ENCODE measurements at places on chromosomes 16 and 17.

GRCh38 chr16:63442246-63442645 lies 1406.0 kb upstream of the CDH8 start:
- no peak for DNase-seq

GRCh38 chr17:77476931-77477805 lies 336.4 kb downstream of the SEC14L1 start:
- no peak for DNase-seq

GRCh38 chr17:57609125-57609877 lies 135.8 kb downstream of the CCDC182 start:
- no peak for DNase-seq

DNA sequence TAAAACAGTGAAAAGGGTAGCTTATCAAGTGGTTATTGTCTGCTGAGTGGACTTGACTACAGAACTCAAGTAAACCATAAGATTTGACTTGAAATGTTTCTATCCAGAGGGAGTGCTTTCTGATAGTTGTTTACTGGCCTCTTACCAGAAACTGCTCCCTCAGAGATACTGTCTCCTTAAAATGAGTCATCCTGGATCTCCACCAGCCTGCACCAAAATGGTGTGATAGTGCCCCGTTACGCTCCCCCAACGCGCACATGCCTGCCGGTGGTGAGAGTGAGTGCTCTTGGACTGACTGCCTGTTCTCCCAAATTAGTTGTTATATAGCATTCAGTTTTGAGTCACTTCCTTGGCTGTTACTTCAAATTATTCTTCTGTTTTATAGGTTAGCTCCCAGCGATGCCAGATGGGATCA lies 22.9 kb downstream of the PRCD start:
- DNase-seq, result no peak

DNA sequence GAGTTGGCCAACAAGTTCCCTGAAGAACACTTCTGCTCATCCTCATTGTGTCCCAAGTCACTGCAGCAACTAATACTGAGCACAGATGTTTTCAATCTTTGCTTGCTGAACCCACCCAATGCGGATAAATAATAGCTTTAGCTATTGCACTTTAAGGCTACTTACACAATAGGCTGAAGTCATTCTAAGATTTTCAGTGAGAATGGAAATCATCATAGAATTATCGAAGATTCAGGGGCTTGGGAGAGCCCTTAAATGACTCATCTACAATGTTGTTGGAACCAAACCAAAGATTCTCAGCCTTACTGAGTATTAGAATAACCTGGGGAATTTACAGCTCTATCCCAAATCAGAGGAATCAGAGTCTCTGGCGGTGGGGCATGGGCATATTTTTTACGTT lies 51.2 kb downstream of the SYCE1L start:
- no peak for DNase-seq

DNA sequence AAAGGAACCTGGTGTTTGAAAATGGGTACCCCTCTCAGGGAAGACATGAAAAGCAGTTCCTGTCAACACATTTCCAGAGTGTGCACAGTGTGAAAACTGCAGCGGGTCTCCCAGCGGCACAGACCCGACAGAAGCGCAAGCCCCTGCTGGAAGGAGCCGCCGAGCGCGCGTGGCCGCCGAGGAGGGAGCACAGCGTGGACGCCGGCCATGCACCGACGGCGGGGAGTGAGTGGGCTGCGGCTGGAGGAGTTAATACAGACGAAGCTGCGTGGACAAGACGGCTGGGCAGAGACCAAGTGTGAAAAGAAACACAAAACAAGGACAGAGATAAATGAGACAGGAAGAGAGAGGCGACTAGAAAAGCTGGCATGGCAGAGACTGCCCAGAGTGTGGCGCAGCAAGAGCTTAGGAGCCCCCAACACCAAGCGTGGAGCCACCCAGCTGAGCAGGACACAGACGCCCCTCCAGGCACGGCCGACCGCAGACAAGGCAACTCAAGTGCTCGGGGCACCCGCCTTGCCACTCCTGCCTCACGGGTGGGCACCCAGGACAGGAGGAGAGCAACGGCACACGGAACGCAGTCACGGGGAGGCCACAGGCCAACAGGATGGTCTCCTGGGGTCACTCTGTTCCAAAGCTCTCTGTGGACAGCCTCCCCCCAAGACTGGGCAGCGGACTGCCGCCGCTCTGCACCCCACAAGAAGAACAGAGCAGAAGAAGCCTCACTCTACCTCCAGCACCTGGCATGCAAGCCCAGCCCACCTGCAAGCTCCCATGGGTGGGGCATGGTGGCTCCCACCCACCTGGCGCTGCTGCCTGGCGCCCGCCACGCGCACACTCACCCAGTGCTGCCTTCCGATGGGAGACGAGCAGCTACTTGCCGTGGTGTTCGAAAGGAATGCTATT lies 16.5 kb downstream of the SLC16A3 start:
- no peak for DNase-seq

DNA sequence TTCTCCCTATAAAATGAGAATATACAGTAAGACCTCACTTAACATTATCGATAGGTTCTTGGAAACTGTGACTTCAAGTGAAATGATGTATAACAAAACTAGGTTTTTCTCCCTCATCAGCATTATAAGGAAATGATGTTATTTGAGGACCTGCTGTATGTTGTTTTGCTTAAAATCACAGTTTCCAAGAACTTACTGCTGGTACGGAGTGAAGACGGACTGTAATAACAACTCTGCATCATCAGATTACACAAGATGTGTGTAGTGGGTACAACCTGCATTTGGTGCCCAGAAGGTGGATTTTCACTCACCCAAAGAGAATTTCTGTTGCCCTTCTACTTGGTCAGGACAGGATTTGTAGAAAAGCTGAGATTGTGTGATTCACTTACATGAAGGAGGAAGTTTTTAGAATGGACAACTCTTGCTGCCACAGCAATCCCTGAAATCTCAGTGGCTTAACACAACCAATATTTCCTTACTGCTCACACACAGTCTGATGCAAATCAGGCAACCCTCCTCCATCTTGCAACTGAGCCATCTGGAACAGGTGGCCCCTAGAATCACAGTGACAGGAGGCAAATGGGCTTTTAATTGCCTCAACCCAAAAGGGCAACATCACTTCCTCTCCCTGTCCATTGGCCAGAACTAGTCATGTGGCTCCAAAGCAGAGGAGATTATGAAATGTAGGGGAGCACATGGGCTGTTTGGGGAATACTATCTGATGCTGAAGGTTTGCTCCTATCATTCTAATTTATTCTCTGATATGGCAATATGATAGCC lies 67.6 kb upstream of the CACNG5 start:
- DNase-seq, result no peak

- DNase-seq, result no peak
These were observed 60.8 kb downstream of the WDR45B start for GRCh38 chr17:82587234-82588086.

DNA sequence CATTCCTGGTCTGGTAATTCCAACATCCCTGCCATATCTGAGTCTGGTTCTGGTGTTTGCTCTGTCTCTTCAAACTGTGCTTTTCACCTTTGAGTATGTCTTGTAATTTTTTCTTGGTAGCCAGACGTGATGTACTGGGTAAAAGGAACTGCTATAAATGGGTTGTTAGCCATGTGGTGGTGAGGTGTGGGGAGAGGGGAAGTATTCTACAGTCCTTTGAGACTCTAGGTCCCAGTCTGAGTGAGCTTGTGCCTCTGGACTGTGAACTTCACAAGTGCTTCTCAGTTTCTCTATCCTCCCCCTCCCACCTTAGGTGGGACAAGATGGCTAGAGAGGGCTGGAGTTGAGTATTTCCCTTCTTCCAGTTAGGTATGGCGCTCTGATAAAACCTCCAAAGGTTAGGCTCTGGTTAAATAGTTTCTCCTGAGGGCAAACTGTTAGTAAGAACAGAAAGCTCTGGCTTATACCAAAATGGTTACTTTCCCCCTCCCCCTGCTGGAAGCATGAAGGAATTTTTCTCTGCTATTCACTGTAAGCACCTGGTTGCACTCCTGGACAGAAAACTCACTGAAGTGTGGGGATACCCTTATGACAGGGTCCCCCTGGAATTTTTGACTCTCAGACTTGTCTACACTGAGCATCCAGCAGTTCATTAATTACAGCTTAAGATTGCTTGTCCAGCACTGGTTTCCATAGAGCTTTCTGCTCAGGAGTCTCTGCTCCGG lies 87.8 kb downstream of the MARCHF10 start:
- no peak for DNase-seq

GRCh38 chr16:85372627-85373372 lies 240.3 kb upstream of the GSE1 start:
- DNase-seq, result no peak

GRCh38 chr16:825341-826061 lies 25.0 kb upstream of the GNG13 start:
- no peak for DNase-seq

- no peak for DNase-seq
These were observed 282.4 kb downstream of the ABCC12 start for GRCh38 chr16:47873434-47873833.

DNA sequence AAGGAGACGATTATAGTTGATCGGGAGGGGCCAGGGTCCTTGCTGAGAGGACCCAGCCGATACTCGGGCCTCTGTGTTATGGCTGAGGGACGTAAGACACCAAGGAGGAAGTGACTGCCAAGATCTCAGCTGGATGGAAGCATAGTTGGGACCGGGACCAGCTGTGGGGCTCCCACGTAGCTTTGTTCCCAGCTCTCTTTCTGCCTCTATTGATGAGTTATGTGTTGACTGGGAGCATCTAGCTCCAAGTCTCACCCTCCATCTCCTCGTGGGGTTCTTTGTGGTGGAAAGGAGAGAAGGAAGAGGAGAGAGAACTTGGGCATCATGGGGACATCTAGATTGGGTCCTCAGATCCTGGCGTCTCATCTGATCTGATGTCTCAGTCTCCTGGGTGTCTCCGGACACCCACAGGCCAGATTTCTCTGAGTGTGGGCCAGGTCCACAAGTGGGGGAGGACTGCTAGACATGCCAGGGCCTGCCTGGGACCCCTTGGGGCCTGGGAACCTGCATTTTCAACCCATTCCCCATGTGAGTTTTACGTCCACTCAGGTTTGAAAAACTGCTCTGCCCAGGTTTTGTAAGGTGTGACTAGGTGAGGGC lies 1.0 kb downstream of the MGRN1 start:
- no peak for DNase-seq

GRCh38 chr17:42270596-42270995 lies 5.6 kb downstream of the STAT5B start:
- DNase-seq, result no peak

- no peak for DNase-seq
These were observed 12.9 kb downstream of the HEATR6 start for GRCh38 chr17:60065867-60066266.

DNA sequence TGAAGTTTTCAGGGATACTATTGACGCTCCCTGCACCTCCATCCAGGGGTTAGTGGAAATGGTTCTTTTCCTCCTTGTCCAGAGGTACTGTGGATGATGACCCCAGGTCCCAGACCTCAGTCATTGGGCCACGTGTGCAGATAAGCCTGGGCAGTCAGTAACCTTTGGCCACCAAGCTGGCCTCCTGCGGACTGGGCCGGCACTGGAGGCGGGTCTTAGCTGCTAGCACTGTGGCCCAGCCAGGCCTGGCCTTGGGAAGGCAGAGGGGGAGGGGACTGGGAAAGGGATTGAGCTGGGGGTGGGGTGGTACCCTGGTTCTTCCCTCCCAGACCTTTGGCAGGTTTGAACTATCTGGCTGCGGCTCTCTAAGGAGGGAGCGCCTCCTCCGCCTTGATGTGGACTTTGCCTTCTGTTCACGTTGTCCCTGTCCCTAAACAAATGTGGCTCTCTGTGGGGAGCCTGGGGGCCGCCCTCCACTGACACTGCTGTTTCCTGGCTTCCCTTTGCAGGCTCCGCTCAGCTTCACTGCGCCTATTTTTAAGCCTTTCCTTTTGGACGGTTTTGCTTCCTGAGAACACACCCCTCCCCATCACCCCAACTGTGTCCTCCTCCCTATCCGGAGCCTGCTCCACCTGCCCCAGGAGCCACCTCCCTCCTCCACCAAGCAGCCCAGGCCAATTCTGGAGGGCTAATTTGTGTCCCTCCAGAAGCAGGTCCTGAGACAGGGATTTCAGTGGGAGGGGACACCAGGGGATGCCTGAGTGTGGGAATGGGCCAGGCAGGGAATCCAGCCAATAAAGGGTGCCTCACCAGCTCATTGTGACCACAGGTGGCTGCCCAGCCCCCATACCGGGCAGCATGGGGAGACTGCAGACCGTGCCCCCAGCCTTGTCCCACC lies 251.9 kb downstream of the SEC14L1 start:
- no peak for DNase-seq

DNA sequence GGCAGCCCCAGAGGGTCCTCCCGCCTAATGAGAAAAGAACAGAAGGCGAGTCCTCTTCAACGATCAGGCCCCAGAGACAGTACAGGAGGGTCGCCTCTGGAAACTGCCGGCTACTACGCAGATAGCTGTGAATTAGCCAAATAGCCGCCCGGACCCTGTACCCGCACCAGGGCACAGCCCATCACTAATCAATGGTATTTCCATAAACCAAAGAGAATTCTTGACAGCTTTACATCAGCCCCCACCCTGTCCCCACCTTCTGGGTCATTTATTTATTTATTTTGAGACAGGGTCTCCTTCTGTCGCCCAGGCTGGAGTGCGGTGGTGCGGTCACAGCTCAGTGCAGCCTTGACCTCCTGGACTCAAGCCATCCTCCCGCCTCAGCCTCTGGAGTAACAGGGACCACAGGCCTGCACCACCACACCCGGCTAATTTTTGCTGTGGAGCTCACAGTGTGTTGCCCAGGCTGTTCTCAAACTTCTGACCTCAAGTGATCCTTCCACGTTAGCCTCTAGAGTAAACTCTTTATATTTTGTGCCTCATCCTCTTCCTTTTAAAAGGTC lies 805 bp upstream of the CLCN7 start:
- DNase-seq, result no peak
